ELR (cell line): ENCODE measurements at places on chromosomes 6 and 20.

DNA sequence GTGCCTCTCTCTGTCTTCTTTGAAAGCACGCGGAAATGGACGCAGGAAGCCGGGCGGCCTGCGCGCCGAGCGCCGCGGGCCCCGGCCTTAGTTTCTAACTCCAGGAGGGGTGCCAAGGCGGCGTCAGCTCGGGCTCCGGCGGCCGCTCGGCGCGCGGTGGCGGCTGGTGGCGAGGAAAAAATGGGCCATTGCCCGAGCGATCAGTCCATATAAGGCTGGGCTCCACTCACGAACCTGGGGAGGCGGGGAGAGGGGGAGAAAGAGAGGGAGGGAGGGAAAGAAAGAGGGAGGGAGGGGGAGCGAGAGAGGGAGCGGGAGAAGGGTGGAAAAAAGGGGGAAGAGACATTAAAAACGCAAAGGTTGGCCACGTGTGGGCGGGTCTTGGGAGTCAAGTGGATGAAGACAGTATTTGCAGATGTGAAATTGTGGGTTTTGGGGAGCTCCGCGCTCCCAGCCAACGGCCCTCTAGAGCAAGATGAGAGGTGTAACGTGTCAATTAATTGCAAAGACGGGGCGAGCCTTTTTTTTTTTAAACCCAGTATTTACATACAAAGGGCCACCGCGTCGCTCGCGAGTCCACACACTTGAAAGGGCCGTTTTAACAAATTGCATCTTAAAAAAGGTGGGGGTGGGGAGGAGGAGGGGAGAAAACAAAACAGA lies at the start of gene NKX2-2:
Gene NKX2-2, minus strand, starts transcription at position 184 of the 660 bp plus-strand sequence. CDS start 395 bp downstream, outside the sequence.
- no peak for DNase-seq

DNA sequence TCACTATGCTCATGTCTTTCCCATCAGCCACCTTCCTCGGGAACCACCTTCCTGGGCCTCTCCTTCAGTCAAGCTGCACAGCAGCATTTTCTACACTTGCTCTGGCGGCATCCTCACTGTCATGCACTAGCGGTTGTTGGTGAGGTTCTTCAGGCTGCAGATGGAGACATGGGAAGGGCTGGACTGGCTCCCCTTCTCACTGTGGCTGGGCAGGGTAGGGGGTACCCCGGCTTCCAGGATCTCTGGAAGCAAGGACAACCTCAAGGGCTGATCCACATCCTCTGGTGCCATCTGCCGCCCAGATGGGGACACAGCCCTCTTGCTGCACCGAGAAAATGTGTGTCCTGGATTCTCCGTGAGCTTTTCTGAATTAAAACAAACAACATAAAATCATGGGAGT lies 180.1 kb upstream of the RNF24 start:
- peak; percentile 51 for DNase-seq

- peak; percentile 100 for DNase-seq
Measured at GRCh38 chr20:35616465-35617396, 1.1 kb downstream of the SPAG4 start.

DNA sequence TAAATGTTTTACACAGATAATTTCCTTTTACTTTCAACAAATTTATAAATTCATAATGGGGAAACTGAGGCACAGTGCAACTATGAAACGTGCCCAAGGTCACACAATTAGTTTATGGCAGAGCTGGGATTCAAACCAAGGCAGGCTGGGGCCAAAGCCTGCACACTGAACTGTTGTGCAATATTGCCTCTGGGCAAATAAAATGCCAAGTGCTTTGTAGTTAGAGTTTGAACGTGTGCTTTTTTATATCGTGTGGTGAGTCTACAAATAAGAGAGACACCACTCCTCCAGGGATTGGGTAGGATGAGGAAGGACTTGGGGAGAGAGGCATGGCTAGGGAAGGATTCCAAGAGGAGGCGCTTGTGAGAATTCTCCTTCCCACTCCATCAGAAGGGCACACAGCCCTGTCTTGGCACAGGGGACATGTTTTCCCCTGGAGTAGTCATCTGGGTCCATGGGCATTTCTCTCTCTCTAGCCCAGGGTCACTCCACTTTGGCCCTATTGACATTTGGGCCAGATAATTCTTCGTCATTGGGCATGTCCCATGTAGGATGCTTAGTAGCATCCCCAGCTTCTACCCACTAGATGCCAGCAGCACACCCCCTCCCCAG lies 2.8 kb upstream of the CDH22 start:
- no peak for DNase-seq

- DNase-seq, result peak; percentile 68
Measured at GRCh38 chr20:53795170-53795569, 201.5 kb upstream of the ZNF217 start.

DNA sequence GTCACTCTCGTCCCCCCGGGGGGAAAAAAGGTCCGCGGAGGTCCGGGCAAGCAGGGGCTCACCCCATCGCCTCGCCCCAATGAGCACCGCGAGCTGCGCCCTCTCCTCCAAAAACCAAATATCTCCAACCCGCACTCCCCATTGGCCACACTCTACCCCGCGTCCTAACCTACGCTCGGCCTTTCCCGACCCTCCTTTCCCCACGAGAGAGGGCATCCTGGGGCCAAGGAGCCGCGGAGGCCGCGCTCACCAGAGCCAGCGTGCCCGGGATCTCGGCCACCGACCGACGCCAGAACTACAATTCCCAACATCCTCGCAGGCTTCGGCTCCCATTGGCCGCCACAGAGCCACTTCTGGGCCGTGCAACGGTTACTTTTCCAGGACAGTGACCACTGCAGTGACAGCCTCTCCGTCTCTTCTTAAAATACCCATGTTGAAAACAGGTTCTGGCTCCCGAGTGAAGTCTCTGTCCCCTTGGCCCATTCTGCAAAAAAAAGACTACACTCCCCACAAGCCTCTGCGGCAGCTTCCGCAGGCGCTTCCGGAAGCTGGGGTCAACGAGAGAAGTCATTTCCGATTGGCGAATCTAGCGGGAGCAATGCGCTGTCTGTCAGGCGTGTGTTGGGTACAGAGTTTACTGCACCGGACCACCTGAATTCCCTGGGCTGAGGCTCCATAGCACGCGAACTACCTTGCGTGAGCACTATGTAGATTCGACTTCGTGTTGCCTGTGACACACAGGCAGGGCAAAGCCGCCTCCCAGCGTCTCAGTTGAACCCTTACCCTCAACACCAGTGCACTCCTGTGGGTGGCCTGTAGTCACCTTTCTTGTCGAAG lies at the start of gene ZNF343:
Gene ZNF343, minus strand, starts transcription at position 285 of the 837 bp plus-strand sequence. CDS start 15,020 bp downstream, outside the sequence.
- DNase-seq, result peak; percentile 86
